Liver (tissue), 10 donors: ENCODE measurements at places on chromosomes 12 and 14. TPM values are rescaled to one million over a fixed set of nuclear protein-coding genes. Genes with fewer than 3 reads are reported as not detected.

DNA sequence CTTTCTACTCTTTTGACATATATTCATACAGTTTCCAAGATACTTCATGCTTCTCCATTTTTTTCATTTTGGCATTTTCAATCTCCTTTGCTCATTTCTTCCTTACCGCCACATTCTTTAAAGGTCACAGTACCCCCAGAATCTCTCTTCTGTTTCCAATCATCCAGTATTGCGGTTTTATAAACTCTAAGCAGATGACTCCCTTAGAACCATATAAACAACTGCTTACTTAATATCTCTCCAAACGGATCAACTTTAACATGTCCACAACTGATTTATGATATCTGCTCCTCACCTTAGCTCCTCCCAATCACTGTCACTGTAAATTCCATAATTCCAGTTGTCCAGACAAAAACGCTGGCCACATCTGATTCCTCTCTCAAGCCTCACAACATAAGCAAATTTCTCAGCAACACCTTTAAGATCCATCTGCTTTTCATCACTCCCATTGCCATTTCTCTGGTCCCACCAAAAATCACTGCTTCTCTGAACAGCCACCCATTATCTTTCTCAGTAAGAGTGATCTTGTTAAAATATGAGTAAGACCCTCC, 49.6 kb downstream of the HNRNPC start:
- H3K36me3 ChIP-seq, result peaks cover 79% of the 10 kb centered on the region
- no peaks in the 10 kb centered on the region for H3K27me3 ChIP-seq
- no peaks in the 10 kb centered on the region for H3K4me1 ChIP-seq
- DNase-seq, result no peak

DNA sequence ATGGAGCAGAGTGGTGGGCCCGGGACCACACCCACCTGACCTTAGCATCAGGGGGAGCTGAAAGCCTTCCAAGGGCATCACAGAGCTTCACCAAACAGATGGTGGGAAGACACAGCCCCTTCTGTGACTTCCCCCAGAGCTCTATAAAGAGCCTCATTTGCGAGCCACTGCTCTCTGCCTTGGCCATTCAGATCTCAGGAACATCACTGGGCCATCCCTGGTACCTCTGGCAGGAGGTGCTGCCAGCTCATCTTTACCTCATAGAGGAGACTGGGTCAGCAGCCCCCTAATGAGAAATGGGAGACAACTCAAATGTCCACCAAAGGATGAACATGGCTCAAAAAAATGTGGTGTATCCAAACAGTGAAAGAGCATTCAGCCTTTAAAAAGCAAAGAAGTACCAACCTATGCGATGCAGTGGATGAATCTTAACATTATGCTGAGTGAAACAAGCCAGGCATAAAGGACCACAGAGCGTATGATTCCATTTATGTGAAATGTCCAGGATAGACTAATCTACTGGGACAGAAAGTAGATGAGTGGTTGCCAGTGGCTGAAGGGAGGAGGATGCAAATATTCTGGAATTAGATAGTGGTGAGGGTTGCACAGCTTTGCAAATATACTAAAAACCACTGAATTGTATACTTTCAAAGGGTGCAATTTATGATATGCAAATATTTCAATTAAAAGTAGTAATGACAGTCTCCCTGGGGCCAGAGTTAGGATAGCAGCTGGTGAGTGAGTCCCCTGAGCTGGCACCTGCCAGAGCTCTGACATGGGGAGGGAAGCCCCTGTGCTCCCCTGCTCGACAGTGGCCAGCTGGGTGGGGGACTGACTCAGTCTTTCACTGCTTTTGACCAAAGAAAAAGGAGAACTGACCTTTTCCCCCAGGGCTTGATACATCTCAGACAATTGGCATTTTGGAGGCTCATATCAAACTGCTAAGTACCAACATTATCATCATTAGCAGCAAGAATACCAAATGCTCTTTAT, 116.6 kb downstream of the GCH1 start:
- no peak for DNase-seq
- peaks cover 13% of the 10 kb centered on the region for H3K4me1 ChIP-seq
- peaks cover 2% of the 10 kb centered on the region for H3K36me3 ChIP-seq
- H3K27ac ChIP-seq, result peak overlapping the region; percentile 95
- no peak overlapping the region for H3K4me3 ChIP-seq

The SLC39A5 gene
- total RNA-seq, result 195 TPM

The GARIN6 gene
- not detected for total RNA-seq

DNA sequence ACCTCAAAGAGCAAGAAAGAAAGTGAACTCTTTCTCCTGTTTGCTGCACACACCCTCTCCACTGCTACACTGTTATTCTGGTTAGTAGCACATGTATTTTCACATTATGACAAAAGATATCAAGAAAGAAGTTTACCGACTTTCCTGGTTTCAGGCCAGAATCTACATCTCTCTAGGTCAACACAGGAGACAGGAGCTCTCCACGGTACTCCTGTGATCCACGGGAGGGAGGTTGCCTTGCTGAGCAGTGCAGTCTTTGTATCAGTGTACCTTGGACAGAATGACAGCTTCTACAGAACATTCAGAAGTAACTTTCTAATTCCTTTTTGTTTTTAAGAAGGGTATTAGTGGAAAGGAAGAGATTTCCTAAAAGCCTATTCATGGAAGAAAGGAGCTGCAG, 805.6 kb downstream of the NRXN3 start:
- no peaks in the 10 kb centered on the region for H3K4me1 ChIP-seq
- no peaks in the 10 kb centered on the region for H3K36me3 ChIP-seq
- no peak for DNase-seq
- H3K4me3 ChIP-seq, result no peak overlapping the region
- no peak overlapping the region for H3K27ac ChIP-seq

DNA sequence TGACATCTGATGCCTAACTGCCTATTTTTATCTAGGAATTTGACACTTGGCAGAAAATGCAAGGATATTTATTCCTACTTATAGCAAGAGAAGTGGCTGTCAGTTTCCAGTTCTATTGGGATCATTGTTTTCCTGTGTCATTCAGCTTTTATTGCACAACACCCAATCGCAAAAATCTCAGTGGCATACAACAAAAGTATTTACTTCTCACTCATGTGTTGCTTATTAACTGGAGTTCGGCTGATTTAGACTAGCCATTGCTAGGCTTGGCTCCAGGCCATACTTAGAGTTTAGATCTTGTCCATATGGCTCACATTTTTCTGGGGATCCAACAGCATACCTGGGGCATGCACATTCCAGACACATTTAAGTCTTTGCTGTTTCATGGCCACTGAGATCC, 218.6 kb upstream of the SYT1 start:
- H3K4me1 ChIP-seq, result no peaks in the 10 kb centered on the region
- H3K27ac ChIP-seq, result no peak overlapping the region
- H3K4me3 ChIP-seq, result no peak overlapping the region
- no peak for DNase-seq
- no peaks in the 10 kb centered on the region for H3K27me3 ChIP-seq

DNA sequence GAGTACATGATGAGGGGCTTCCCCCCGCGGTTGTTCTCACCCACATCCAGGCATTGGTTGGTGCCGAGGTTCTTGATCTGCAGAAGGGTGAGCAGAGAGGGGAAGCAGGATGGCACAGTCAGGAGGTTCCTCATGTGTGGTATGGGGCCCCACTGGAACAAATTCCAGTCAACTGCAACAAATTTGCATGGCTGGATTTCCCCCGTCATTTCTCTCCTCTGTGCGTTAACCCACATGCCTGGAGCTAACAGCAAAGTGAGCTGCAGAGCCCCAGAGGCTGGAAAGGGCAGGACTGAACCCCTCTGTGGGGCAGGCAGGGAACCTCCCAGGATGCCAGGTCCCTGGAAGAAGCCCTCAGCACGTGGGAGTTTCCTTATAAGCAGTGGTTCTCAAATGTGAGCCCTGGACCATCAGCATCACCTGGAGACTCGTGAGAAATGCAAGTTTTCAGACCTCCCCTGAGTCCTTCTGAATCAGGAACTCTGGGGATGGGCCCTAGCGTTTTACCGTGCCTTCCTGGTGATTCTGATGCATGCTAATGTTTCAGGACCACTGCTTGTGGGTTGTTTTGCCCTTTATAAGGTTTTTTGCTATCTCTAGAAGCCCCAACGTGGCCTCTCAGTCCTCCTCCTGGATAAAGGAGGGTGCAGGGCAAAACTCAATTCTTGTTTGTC, 11.0 kb upstream of the CELA1 start:
- DNase-seq, result no peak
- no peaks in the 10 kb centered on the region for H3K4me1 ChIP-seq
- H3K4me3 ChIP-seq, result no peak overlapping the region
- H3K36me3 ChIP-seq, result no peaks in the 10 kb centered on the region
- no peak overlapping the region for H3K27ac ChIP-seq

The INHBE gene
- total RNA-seq, result 181 TPM

The CCDC177 gene
- total RNA-seq, result not detected

The NANOG gene
- total RNA-seq, result 0.17 TPM

- H3K36me3 ChIP-seq, result no peaks in the 10 kb centered on the region
Observed at GRCh38 chr14:28348797-28349196, 417.8 kb upstream of the FOXG1 start.

GRCh38 chr12:3199551-3200031, 122.4 kb downstream of the TSPAN9 start:
- no peak overlapping the region for H3K27ac ChIP-seq
- H3K4me3 ChIP-seq, result no peak overlapping the region
- DNase-seq, result no peak
- H3K27me3 ChIP-seq, result no peaks in the 10 kb centered on the region
- no peaks in the 10 kb centered on the region for H3K36me3 ChIP-seq
- H3K4me1 ChIP-seq, result peaks cover 20% of the 10 kb centered on the region

The OVCH1 gene
- not detected for total RNA-seq

The ARHGEF40 gene
- 19.8 TPM for total RNA-seq

- no peak overlapping the region for H3K27ac ChIP-seq
- DNase-seq, result no peak
- no peak overlapping the region for H3K4me3 ChIP-seq
- no peaks in the 10 kb centered on the region for H3K4me1 ChIP-seq
Observed at GRCh38 chr14:24965934-24966578, 83.9 kb downstream of the STXBP6 start.

DNA sequence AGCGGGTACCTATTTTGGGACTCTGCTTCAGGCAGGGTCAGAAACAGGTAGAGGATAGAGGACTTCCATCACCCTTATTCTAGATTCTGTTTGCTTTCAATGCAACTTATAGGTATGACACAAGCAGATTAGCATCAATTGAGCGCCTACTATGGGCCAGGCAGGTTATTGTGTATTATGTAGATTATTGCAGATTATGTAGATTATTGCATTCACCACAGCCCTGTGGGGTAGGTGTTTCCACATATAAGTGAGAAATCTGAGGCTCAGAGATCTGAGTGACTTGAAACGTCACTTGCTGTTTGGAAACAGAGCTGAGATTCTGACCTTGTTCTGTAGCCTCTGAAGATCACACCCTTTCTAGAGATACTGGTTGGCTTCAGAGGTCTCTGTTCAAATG, 25.7 kb upstream of the SERPINA4 start:
- no peaks in the 10 kb centered on the region for H3K4me1 ChIP-seq
- no peak overlapping the region for H3K4me3 ChIP-seq
- no peaks in the 10 kb centered on the region for H3K36me3 ChIP-seq
- no peak for DNase-seq
- H3K27me3 ChIP-seq, result no peaks in the 10 kb centered on the region

DNA sequence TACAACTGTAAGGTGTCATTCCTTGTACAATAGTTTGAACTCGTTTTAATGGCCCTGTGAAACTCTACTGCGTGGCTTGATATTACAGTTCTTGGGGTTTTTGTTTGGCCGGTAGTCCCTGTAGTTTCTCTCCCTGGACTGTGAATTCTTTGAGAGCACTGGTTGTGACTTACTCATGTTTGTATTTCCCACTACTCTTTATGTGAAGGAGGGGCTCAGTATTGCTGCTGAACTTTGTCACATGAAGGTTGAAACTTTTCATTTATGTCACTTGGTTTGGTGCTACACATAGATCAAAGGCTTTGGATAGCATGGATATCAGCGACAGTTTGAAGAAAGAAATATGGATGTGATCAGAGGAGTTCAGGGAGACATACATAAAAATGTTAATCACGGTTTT, 1.5 kb upstream of the POU6F1 start:
- H3K27ac ChIP-seq, result no peak overlapping the region
- no peaks in the 10 kb centered on the region for H3K36me3 ChIP-seq
- peaks cover 9% of the 10 kb centered on the region for H3K4me1 ChIP-seq
- H3K27me3 ChIP-seq, result no peaks in the 10 kb centered on the region

DNA sequence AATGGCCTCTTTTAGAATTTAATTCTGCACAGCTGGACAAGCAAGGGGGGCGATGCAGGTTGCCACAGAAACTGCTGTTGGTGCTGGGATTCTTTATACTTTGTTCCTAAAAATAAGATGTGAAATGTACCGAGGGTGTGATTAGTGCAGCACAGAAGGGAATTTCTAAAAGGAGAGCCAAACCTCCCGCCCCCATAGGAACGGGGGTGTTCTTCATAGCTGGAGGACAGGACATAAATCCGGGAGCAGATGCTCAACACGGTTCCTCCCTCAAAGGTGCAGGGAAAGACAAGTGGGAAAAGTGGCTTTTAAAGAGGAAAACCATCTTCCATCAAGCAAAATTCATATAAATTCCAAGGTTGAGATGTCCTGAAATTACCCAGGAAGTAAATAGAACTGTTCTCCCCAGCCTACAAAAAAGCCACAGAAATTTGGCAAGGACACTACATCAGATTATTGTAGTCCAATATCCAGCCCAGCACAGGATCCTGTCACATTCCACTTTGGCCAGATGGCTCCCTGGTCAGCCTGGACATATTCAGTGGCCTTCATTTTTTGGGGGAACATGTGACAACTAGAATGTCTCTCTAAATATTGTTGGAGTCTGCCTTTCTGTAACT, 51.4 kb upstream of the TMX1 start:
- no peaks in the 10 kb centered on the region for H3K4me1 ChIP-seq
- no peak for DNase-seq
- H3K36me3 ChIP-seq, result no peaks in the 10 kb centered on the region
- no peak overlapping the region for H3K27ac ChIP-seq
- no peak overlapping the region for H3K4me3 ChIP-seq
- no peaks in the 10 kb centered on the region for H3K27me3 ChIP-seq

The P2RX7 gene
- total RNA-seq, result 2.4 TPM

The TAS2R9 gene
- 0.33 TPM for total RNA-seq

DNA sequence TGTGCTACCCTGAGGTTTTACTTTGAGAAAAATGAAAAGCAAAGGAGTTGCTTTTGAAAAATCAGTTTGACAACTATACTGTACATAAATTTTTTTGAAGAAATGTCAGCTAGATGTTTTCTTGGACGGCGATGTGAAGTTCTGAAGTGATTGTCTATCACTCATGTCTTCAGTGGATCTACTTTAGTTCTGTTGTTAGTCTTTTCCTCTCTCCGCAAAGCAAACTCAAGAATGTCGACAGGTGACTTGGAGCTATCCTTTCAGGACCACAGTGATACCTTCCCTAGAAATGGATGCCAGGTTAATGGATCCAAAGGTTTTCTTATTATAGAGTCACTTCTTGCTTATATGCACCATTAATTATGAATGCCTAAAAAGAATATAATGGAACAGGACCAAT, 1.2 kb downstream of the PTPRO start:
- peaks cover 8% of the 10 kb centered on the region for H3K27me3 ChIP-seq
- DNase-seq, result no peak
- no peaks in the 10 kb centered on the region for H3K36me3 ChIP-seq
- H3K4me1 ChIP-seq, result no peaks in the 10 kb centered on the region
- H3K4me3 ChIP-seq, result no peak overlapping the region
- H3K27ac ChIP-seq, result no peak overlapping the region

The LIN7A gene
- 20.6 TPM for total RNA-seq

The NFATC4 gene
- 1.4 TPM for total RNA-seq

The LTBP2 gene
- 1.3 TPM for total RNA-seq
